ENCODE measurements at places on chromosomes 7 and 10.

DNA sequence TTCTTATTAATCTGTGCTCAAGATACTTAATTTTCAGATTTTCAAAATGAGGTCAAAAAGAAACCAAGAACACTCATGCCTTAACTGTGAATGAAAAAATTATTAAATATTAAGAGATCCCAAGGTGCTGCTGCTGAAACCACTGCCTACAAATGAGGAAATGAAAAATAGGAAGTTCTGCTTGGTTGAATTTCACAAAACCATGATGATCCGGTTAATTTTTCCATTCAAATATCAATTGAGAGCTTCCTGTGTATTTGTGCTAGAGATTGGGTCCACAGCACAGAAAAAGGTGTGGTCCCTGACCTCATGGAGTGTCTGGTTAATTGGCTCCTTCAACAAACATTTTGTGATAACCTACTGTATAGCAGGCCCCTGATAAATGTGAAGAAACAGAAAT lies 132.7 kb upstream of the YAE1 start:
- DNase-seq: no peak

- no peak for DNase-seq
These were observed 365.3 kb upstream of the IGFBP3 start for GRCh38 chr7:46286356-46286755.

DNA sequence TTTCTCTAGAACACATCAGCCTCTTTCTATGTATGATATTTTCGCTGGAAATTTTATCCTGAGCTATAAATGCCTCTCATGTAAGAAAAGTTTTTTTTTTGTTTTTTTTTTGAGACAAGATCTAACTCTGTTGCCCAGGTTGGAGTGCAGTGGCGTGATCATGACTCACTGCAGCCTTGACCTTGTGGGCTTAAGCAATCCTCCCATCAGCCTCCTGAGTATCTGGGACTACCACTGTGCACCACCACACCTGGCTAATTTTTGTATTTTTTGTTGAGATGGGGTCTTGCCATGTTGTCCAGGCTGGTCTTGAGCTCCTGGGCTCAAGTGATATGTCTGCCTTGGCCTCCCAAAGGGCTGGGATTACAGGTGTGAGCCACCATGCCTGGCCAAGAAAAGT lies 80.4 kb downstream of the ADK start:
- no peak for DNase-seq

DNA sequence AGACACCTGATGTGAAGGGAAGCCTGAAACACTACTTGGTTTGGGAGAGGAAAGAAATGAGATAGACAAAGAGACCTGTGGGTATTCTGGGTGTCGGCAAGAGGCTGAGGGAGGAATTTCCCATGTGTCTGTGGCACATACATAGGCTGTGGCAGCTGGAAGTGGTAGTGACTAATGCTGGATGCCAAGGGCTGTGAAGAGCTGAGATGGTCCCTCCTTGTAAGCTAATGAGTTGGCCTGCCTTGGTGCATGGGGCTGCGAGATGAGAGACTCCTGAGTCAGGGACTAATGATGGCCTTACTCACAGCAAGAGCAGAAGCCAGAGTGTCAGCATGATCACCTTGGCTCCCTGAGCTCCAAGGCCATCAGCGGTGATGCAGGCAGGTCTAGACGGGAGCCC lies 119.0 kb upstream of the EEPD1 start:
- no peak for DNase-seq

DNA sequence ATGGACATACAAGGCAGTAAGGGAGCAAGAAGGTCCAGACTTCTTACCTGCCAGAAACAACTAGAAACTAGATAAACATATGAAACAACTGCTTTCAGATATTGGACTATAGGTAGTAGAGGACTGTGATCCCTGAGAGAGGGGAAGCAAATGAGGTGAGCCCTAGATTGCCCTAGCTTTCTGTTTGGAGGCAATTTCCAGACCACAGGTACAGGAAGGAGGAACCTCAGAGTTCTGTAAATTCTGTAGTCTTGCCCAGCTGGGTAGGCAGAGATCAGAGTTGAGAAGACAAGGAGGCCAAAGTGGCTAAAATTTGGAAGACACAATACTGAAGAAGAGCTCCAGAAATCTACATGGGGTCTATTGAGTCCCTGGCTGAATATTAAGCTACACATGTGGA lies 21.0 kb downstream of the CDK6 start:
- no peak for DNase-seq

- no peak for DNase-seq
These were observed 161.5 kb upstream of the AGR3 start for GRCh38 chr7:17043012-17043877.

DNA sequence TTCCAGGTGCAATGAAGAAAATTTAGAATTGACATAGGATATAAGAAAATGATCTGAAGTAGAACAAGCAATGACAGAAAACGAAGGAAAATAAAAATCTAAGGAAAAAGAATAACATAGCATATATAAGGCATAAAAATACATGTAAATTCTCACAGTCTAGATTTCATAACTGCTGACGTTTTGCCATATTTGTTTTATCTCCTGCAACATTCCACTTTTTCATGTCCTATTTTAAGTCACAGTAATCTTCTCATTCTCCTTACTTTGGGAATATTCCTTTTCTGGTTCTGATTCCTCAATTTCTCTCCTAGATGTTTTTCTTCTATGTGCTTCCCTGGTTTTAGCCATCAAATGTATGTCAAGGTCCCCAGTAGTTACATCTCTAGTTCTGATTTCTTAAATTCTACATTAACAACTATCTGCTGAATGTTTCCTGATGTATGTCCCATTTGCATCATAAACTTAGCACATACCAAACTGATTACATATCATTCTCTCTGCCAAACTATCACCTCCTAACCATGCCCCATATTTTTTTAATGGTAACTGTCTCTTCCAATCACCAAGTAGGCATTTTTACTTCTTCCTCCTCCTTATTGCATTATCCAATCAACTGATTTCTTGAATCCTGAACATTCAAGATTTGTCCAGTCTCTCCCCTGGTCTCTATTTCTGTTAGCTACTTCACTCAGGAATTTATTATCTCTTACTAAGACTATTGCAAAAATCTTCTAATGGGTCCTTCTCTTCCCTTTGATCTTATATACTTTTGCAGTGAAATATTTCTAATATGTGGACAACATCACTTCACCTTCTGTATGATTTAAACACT lies 171.3 kb downstream of the DNAJC1 start:
- DNase-seq: no peak

- no peak for DNase-seq
These were observed 71.8 kb upstream of the GSDME start for GRCh38 chr7:24828891-24829661.

GRCh38 chr7:106270122-106270977 lies 14.4 kb downstream of the NAMPT start:
- no peak for DNase-seq

DNA sequence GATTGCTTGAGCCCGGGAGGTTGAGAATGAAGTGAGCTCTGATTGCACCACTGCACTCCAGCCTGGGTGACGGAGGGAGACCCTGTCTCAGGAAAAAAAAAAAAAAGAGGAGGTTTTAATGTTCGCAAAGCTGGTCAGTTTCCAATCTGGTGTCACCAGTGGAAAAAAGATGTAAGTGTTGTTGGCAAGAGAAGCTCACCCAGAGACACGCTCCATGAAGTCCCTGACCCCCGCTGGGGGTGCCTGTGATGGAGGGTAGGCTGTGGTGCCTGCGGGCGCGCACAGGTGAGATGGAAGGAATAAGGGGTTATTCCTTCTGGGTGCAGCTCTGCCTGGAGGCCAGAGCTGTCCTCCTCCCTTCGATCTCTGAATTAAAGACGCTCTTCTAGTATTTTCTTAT lies 122.7 kb downstream of the CUX1 start:
- DNase-seq: no peak

DNA sequence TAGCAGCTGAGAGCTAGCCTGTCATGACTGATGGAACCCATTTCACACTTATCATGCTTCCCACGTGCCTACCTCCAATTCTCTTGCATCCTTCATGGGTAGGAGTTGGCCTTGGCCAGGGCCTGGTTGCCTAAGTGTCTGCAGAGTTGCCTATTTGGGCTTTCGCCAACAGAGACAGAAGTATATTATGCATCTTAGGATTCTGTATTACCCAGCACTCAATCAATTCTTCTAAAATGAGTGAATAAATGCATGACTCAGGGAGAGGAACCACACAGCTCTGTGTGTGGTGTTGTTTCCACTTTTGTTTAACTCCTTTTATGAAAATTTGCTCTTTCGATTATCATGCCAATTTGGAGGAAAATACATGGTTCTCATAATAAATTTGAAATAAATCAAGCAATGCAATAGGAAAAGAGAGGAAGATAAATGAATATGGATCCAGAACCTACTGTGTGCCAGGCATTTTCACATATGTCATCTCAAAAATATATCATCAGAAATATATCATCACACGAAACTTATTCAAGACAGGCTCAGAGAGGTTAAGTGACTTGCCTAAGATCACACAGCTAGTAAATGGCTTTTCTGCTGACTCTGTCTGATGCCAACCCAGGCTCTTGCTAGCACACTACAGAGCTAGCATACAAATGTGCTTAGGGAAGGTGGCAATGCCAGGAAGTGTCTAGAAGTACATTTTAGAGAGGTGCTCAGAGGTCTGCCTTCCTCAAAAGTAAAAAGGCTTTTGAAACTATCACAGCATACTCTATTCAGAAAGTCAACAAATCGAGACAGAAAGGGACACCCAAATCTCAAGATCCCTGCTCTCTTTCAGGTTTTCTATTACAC lies 9.5 kb upstream of the HABP2 start:
- DNase-seq: no peak

GRCh38 chr10:44470784-44471183 lies 85.9 kb upstream of the CXCL12 start:
- DNase-seq: no peak

- no peak for DNase-seq
These were observed 587.8 kb upstream of the POM121L12 start for GRCh38 chr7:52447581-52448180.

DNA sequence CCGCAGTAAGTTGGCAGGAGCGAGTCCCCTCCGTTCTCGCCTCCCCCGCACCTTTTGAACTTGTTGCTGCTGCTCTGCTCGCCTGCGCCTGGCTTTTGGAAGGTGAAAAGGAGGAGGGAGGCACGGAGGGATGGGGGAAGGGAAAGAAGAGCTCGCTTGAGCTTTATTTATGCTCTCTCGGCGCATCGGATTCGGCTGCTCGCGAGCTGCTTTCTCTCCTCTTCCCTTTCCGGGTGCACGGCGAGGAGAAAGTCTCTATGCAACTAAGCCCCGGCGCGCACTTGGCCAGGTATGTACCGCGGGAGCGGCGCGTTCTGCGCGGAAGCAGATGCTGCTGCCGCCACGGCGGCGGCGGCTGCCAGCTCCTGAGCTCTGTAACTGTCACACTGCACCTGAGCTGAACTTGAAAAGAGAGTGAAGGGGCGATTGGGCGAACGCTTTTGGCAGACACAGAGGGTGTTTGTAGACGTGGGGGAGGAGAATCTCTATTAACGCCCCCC lies 551 bp downstream of the KCND2 start:
- peak; percentile 7 for DNase-seq

GRCh38 chr7:127997226-127997922 lies 33.9 kb downstream of the LRRC4 start:
- no peak for DNase-seq

GRCh38 chr7:134046594-134047128 lies 80.5 kb upstream of the LRGUK start:
- no peak for DNase-seq

GRCh38 chr7:70640266-70640833 lies 491.6 kb upstream of the GALNT17 start:
- DNase-seq: no peak

DNA sequence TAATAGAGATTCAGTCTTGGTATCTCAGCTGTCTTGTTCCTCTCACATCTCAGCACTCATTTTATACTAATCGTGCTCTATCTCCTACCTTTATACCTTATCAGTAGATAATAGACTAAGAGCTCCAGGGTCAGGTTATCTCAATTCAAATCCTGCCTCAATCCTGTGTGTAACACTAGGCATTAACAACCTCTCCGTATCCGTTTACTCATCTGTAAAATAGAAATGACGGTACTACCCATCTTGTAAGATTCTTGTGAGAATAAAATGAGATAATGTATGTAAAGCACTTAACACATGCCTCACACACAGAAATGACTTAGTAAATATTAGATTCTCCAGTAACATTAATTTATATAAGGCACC lies 622 bp upstream of the P4HA1 start:
- DNase-seq: no peak
